ENCODE measurements at places on chromosomes 2 and 18.
A peak's percentile ranks its signal among the peaks of the same experiment; 100 is the strongest.

DNA sequence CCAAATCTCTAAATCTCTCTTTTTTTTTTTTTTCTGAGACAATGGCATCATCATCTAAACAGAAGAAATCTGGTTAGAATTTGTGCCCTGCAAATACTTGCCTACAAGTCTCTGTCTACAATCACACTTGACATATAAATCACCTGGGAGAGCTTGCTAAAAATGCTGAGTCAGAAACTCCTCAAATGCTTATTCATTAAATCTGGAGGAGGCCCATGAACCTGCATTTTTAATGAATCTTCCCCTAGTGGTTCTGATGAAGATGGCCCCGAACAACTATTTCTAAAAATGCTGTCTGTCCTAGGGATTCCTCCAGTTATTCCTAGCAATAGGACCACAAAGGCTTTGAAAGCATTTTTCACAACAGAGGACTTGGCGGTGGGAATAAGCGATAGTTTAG, 1.6 kb upstream of the CSRNP3 start:
- DNase-seq: no peak

DNA sequence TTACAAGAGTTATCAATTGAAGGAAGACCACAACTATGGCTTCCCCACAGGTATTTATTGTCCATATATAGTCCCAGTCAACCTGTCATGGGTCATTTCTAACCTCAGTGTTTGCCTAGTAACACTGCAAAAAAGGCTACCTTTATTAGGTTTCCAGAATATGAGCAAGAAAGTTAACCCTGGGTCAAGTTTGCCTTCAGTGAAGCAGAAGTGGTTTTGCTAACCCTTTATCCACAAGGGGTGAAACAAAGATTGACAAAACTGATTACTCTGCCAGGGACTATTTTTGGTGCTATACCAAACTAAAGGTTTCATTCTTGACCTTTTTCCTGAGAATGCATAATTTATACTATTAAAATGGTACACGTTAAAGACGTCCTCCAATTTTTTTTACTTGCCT, 28.8 kb downstream of the SP100 start:
- DNase-seq: no peak

GRCh38 chr2:151630372-151630771, 103.9 kb downstream of the NEB start:
- no peak for DNase-seq

DNA sequence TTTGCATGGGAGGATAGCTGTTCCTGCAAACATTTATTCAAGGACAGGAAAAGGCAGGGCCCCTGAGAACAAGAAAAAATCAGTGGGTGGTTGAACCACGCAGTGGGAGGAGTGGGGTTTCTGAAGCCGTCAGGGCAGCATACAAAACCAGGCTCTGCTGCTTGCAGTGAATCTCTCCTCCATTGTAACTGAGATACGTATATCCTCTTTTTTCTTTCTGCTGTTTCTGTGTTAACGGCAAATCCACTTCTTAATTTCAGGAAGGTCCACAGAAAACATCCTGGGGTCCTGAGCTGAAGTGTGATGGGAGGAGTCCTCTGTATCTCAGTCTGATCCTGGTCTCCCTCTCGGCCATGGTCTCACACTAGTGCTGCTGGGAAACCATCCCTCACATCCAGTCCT, 27.2 kb upstream of the KCNF1 start:
- no peak for DNase-seq

- DNase-seq: peak; percentile 57
Measured at GRCh38 chr2:68837164-68837860, 33.9 kb downstream of the BMP10 start.

- DNase-seq: no peak
Measured at GRCh38 chr2:1676913-1677820, 67.1 kb downstream of the PXDN start.

- no peak for DNase-seq
Measured at GRCh38 chr2:133937669-133938068, 316.2 kb upstream of the MGAT5 start.

DNA sequence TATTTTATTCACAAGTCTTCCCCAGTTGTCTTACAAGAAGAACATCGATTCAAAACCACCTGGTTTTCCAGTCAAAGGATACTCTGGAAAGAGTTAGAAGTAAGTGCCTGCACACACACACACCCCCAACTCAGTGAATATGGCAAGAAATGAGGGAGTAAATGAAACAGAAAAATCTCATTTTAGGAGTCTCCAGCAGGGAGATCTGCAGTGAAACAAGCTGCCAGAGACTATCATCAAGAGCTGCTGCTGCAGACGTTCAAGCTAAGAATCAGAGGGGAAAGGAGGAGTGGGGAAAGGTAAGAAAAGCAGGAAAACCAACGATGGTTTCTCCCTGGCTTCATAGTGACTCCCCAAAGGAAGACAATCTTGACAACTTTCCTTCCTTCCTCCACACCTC, 2.4 kb downstream of the ALK start:
- no peak for DNase-seq

- no peak for DNase-seq
Measured at GRCh38 chr2:239164335-239164871, 236.4 kb downstream of the HDAC4 start.

- DNase-seq: peak; percentile 92
Measured at GRCh38 chr2:95345563-95346230, 48.5 kb downstream of the KCNIP3 start.

- DNase-seq: no peak
Measured at GRCh38 chr2:240468303-240469238, 33.1 kb downstream of the GPC1 start.

- DNase-seq: no peak
Measured at GRCh38 chr2:130754811-130755210, 529 bp upstream of the AMER3 start.
